ENCODE measurements at places on chromosomes 2 and 18.

DNA sequence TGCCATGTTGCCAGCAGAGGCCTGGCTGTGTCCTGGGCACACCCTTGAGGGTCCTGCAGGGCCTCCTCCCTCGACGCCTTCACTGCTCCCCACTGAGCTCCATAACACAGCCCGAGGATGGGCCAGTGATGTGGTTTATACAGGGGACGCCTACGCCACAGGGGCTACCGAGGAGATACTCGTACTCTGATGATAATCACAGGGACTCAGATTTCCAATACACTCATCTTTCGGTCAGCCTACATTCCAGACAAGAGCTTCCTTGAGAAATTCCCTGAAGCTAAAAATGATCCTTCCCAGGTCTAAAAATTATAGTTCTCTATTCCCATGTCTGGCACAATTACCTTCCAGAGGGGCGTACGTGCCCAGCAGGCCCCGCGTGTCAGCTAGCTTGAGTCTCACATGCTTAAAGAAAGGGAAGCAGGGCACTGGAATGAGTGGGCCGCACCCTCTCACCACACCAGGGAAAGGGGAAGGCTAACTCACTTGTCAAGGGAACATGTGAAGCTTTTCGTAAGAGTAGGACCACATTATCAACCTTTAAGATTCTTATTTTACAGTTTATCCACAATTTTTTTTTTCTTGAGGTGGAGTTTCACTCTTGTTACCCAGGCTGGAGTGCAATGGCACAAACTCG, 159.5 kb upstream of the NDUFV2 start:
- no peak for DNase-seq

DNA sequence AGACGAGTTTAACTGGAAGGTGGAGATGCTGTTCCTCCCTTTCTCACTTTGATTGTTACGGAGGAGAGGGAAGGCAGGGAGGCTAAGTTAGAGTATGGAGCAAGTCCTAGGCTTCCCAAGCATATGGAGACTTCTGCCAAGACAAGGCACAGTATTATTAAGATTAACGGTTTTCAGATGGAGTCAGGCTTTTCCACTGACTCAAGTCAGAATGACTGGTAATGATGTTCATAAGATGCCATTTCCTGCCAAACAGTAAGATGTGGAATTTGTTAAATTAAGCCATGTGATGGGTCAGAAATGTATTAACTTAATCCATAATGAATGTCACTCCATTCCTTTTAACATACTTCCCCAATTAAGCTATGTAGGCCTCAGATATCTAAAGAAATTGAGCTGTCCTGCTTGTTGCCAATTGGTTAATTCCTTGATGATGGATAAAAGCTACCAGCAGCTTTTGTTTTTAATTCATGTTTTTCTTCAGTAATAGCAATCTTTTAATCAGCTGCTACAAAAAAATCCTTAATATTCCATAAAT, 383.7 kb downstream of the ZNF521 start:
- no peak for DNase-seq

GRCh38 chr18:13161276-13161899, 57.2 kb upstream of the LDLRAD4 start:
- DNase-seq, result no peak

DNA sequence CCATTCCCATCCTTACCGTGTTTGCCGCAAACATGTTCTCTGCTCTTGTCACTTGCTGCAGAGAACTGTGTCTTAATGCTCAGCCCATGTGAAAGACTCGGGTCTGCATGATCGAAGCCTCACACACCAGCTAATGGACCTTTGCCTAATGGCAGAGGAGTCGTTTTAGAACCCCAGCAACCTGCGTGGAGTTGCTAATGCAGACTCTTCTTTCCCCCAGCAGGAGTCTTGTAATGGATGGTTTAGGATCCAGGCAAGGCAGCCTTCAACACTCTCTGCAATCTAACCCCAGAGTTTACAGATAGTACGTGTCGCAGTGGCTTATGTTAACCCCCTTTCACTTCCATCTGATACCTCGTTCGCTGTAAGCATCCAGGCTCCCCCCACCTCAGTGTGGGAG, 316.4 kb downstream of the AGAP1 start:
- no peak for DNase-seq

DNA sequence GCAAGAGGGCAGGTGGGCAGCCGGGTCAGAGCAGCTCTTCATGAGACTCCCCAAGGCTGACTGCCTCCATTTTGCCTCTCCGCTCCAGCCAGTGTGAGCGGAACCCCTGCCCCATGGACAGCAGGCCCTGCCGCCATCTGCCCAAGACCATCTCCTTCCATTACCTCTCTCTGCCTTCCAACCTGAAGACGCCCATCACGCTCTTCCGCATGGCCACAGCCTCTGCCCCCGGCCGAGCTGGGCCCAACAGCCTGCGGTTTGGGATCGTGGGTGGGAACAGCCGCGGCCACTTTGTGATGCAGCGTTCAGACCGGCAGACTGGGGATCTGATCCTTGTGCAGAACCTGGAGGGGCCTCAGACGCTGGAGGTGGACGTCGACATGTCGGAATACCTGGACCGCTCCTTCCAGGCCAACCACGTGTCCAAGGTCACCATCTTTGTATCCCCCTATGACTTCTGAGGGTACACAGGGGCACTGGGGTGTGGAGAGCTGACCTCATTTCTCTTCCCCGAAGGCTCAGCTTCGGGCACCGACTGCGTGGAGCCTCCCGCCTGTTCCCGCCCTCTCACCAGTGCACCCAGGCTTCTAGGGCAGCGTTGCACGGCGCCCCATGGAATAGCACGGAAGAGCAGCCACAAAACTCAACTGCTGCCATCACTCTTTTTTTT, 49.0 kb downstream of the FBLN7 start:
- no peak for DNase-seq

DNA sequence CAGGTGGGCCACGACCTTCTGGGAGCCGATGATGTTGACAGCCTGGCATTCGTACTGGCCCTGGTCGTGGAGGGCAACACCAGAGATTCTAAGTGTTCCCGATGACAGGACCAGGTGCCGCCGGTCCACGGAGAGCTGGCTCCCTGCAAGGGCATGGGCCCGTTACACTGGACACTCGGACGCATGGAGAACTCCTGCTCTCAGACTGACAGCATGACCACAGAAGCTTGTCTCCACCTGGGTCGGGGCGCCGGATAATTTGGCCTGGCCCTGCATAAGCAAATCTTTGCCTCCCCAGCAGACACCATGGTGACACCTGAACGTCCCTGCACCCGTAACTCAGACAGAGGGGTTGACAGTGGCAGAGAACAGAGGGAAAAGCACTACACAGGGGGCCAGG, 80.7 kb downstream of the PXDN start:
- DNase-seq, result no peak

- DNase-seq, result no peak
Observed at GRCh38 chr2:70084973-70085710, 2.1 kb upstream of the PCBP1 start.

DNA sequence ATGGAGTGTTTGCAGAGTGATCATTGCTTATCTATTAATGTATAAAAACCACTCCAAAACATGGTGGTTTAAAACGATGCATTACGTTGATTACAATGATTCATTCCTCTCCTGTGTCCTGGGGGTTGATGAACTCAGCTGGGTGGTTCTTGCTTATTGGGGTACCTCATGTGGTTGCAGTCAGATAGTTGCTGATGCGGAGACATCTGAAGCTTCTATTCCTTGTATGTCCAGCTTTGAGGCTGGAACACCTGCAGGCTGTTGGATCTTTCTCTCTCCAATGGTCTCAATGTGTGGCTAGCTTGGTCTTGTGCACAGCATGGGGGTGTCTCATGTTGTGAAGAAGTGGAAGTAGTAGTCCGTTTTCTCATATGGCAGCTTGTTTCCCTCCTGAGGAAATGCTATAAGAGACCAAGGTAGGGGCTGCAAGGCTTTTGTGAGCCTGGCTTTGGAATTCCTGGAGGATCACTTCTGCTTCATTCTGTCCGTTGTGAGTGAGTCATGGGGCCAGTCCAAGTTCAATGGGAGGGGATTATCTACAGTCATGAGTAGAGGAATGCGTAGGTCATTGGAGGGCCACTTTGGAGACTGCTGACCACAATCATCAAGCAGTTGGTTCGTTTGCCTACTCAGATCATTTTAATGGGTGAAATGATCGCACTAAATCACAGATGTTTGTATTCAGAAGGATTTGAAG, 601.0 kb downstream of the SLC4A3 start:
- no peak for DNase-seq

- DNase-seq, result no peak
Observed at GRCh38 chr2:237633061-237633561, 5.7 kb downstream of the LRRFIP1 start.

DNA sequence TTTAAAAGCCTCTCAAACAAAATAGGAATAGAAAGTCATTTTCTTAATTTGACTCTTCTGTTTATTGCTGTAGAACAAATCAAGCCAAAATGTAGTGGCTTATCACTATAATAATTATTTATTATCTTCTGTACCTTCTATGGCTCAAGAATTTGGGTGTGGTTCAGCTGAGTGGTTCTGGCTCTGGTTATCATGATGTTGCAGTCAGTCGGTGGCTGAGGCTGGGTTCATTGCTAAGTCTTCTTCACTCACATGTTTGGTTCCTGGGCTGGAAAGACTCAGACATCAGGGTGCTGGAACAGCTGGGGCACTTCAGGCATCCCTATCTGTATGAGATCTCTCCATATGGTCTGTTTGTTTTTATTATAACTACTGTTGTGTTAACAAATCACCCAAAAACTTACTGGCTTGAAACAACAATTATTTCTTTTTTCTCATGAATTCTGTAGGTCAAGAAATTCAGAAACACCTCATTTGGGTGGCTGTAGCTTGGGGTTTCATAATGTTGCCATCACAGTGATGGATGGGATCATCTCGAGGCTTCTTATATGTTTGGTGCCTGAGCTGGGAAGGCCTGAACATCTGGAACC, 242.6 kb upstream of the FBXO11 start:
- DNase-seq, result no peak

DNA sequence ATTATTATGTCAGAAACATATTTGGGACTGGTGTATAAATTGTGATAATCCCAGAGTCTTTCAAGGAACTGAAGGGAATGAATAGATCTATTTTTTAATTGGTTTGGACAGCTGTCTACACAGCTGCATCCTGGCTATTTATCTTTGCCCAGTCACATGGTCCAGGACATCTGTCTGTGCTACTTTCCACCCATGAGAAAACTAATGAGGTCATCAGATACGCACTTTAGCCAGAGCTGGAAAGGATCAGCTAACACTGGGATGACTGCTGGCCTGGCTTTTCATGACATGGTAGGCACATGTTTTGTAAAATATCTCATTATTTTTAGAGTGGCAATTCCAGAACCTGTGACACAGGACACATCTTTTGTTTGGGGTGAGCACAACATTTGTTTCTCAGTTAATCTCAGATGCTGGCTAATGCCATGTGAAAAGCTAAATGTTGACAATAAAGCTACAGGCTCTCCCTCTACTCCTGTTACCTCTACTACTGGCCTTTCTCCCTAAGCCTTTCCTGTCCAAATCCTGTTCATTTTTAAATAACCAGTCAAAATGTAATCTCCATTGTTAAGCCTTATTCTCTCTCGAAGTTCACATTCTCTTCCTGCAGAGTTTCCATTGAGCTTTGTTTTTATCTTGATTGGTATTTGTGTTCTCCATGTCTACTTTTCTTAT, 500.7 kb downstream of the RIT2 start:
- no peak for DNase-seq

- no peak for DNase-seq
Observed at GRCh38 chr2:12915787-12916186, 199.1 kb downstream of the TRIB2 start.

- no peak for DNase-seq
Observed at GRCh38 chr2:3233877-3234276, 143.7 kb downstream of the EIPR1 start.

DNA sequence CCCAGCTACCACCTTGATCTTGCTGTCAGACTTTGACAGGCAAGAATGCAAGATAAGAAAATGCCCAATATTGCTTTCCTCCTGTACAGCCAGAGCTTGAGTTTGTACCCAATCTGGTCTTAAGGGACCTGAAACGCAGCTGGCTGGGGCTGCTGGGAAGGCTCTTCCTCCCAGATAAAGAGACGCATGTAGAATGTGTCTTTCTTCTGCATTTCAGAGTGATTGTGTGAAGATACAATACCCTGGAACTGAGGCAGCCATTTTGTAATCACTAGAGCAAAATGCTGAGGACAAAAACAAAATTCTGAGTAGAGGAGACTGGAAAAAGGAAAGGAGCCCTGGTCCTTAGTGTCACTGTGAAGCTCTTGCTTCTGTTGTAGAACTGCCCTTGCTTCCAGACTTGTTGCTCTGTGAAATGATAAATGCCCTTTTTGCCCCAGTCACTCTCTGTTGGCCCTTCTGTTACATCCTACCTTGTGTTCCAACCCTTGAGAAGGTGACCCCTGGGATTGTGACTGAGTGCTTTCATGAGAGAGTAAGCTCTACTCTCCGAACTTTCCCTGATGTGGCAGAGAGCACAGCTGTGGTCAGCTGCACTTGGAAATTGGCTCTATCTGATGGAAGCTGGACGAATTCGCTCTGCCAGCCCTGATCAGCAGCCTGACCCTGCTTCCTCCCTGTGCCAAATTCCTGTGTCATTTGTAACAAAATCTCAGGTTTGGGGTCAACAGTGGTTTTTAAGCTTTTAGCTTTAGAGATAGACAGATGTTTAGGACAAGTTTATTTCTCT, 137.4 kb upstream of the RBMS1 start:
- no peak for DNase-seq

- DNase-seq, result no peak
Observed at GRCh38 chr2:132515010-132515409, 98.4 kb downstream of the GPR39 start.

GRCh38 chr2:157443795-157444640, at the start of gene CYTIP:
Gene CYTIP, minus strand, starts transcription at chr2:157444089. Its CDS starts 69 bp downstream, at chr2:157444020.
- no peak for DNase-seq

DNA sequence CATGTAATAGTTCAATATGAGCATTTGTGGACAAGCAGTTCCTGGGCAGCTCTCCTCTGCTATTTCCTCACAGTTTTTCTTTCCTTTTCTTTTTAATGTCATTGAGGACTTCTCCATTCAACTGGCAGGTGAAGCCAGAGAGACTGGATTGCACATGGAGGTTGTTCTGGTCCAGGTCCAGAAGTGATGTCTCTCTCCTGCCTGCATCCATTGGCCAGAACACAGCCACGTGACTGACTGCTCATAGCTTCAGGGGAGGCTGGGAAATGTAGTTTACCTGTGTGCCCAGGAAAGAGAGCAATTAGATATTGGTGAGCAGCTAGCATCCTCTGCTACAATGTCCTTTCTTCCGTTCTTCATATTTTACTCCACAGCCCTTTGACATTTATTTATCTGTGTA, 20.2 kb upstream of the ADAM23 start:
- DNase-seq, result no peak

- DNase-seq, result no peak
Observed at GRCh38 chr2:105176429-105176828, 65.1 kb upstream of the GPR45 start.

DNA sequence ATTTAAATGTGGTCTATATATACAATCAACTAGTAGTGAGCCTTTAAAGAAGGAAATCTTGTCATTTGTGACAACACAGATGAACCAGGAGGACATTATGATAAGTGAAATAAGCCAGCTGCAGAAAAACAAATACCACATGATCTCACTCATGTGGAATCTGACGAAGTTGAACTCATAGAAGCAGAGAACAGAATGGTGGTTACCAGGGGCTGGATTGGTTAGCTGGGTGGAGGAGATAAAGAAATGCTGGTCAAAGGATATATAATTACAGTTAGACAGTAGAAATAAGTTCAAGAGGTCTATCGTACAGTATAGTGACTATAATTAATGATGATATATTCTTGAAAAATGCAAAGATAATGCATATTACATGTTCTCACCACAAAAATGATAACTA, 267.9 kb downstream of the FBXO15 start:
- no peak for DNase-seq

- no peak for DNase-seq
Observed at GRCh38 chr2:127330753-127331152, 36.8 kb upstream of the ERCC3 start.

GRCh38 chr2:158904627-158905177, 63.7 kb upstream of the TANC1 start:
- no peak for DNase-seq

All from iPS DF 6.9 (cell line).